ENCODE measurements at places on chromosomes 6 and 20.

GRCh38 chr6:107056796-107057195 lies 28.8 kb downstream of the MTRES1 start:
- no peak for DNase-seq

DNA sequence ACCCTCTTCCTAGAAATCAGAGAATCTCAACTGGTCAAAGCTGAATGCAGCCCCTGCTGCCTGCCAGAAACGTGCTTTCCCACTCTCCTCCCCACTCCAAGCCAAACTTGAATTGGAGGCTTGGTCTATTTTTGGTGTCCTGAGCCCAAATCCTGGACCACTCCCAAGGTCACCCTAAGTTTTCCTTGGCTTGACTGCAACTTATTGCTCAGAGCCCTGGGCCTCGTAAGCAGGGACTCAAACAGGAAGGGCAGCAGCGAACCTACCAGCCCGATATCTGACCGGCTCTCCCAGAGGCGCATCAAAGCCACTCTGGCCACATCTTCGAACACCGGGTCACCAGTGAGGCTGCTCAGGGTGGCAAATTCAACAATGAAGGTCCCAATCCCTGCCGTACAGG lies 12.7 kb downstream of the EDEM2 start:
- no peak for DNase-seq

- no peak for DNase-seq
Measured at GRCh38 chr6:25863360-25863759, 10.7 kb downstream of the SLC17A3 start.

DNA sequence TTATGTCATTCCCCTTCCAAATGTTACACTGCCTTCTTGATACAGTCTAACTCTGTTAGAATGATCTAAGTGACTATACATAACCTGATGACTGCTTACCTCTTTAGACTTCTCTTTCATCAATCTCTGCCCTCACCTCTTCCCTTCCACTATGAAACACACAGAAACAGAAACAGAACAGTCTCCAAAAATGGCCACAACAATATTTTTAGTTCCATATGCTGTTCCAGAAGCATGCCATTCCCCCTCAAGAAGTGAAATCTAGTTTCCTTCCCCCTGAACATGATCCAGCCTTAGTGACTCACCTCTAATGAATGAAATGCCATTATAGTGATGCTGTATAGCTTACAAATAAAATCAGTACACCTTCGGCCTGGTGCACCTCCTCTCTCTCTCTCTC lies 229.3 kb upstream of the TENT5A start:
- no peak for DNase-seq

DNA sequence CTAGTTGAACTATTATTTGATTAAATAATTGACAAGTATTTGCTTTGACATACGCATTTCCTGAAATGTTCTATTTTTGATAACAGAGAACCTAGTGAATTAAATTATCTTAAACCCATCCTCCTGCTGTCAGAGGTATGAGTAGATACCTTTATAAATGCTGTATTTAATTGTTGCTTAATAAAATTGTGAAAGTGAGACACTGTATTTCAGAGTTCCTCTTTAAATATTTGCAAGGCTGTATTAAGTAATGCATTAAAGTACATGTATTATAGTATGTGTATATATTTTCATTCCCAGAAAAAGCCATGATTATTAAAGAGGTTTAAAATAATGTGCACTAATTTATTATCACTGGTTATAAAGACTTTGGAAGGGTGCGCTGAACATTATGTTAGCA lies 483.8 kb downstream of the TFAP2B start:
- DNase-seq, result no peak

GRCh38 chr6:45808917-45809316 lies 206.7 kb downstream of the CLIC5 start:
- no peak for DNase-seq

DNA sequence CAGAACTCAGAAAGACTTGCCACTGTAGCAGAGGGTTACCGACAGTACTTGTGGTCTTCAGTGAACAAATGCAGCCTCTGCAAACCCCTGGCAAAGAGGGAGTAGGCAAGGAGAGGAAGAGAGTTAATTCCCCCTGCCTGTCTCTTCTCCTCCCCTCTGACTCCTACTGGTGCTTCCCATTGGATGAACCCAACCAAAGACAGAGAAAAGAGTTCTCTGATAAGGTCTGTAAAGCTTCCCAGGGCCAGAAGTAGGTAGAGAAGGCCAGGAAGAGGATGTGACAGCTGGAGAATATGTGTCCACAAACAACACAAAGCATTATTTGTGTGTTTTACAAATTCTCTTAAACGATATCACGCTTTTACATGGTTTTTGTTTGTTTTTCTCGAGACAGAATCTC lies 72.8 kb upstream of the SHLD1 start:
- DNase-seq, result no peak

DNA sequence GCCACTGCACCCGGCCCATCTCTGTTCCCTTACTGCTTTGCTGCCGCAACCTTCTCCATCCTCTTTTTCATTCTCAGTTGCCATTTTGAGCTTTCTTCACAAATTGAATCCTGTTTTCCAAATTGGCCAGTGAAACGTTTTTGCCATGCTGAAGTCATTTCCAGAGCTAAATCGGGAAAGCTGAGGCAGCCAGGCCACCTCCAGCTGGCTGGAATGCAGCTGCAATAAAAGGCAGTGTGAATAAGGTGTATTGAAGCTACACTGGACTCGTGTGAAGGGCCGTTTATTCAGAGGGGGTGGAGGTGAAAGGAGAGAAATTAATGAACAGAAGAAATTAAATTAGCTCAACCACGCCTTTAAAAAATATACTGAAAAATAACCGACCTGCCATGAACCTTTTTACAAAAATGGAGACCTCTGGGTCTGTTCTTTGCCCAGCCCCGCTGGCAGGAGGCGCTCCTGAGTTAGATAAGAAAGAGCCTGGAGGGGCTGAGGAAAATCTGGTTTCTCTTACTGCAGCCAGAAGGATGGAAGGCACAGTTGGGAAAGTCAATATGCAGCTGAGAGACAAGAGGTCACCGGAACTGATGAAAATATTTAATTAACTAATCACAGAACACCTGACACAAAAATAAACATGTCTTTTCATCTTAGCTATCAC lies 283.9 kb downstream of the FOXC1 start:
- DNase-seq, result no peak

DNA sequence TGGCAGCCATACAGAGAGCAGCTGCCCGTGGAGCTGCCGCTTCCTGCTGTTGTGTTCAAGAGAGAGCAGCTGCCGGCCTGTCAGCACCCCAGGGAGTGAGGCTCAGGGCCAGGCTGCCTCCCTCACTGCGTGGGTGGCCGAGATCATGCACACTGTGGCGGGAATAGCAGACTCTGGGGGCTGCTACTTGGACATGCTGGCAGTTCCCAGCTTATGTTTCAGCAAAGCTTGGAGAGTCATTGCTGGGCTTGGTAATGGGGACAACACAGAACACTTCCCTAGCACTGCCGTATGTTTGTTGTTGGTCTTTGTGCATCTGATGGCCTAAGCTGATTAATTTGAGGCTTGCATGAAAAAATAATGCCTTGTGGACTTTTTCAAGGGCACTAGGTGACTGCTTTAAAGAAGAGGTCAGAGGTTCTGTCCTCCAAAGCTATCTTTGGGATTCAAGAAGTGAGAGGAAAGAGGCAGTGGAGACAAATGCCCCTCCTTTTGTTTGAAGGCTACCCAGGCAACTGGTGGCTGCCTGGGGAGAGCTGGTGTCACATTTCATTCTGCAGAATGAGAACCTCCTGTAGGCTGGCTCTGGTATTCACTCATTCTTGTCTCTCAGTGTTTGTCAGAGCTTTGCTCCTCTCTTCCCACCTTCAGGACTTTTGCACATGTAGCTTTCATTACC lies 18.8 kb downstream of the MRAP2 start:
- no peak for DNase-seq

GRCh38 chr6:25202504-25202903 lies 76.7 kb upstream of the CARMIL1 start:
- no peak for DNase-seq

DNA sequence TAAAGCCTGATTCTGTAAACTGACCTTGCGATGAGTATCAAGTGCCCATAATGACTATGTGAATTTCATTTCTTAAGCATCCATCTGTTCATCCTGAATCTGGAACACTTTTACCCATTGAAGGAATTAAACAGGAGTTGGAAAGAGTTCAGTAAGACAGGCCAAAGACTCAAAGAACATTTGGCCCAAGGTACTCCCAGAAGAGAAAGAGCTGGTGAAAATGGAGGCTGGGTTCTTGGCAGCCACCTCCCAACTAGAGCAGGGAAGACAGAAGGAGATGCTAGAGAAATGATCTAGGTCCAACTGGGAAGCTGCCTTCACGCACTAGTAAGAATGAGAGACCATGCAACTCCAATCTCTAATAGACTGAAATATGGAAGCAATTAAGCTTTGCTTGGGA lies 290.8 kb upstream of the RNF24 start:
- no peak for DNase-seq

DNA sequence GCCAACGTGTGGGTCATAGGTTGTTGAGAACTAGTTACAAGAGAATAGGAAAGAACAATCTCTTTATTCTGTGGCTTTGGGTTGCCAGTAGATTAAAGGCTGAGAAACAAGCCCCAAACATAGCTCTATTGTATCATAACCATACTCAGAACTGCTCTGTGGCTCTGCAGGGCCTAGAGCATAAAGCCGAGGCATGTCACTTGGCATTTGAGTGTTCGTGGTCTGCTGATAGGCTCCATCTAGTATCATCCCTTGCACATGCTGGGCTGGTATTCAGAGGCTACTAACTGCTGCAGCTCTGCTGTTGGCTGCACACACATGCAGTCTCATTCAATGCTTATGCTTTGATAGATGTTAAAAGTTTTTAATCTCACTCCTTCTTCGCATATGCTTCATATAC lies 157.9 kb downstream of the OGFRL1 start:
- no peak for DNase-seq

DNA sequence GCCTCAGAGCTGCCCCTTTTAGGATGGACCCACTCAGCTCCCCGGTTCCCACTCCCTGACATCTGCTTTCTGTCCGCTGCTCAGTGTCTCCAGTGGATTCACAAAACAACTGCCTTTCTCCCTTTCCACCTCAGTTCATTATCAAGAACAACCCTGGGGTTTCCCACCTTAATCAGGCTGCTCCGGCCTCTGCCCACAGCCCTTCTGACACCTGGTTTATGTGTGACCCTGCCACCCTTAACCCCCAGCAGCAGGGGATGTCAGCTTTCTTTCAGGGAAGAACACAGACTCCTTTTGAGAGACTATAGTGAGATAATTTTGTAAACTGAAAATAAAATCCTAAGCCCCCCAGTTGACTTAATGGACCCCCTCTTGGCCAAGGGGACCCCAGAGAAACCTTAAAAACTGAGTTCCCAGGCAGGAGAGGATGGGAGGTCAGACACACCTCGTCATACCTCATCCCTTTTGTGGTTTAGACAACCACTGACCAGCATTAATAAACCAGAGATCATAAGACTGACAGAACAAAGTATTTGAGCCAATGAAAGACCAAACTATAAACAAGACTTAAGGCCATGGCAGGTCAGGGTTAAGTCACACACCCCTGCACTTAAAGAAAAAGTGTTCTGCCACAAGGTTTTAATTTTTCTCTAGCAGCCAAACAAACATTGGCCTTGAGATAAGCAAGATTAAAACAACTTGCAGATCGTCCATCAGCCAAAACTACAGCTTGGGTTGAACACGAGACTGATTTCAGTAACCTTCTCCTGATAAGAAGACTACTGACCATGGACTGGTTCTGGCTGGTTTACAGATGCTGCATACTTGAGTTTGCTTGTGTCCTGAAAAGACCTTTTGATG lies 42.4 kb upstream of the DDR1 start:
- DNase-seq, result no peak

- no peak for DNase-seq
Measured at GRCh38 chr6:72657407-72658197, 35.7 kb downstream of the KCNQ5 start.

- no peak for DNase-seq
Measured at GRCh38 chr6:35041086-35041861, 99.9 kb downstream of the TCP11 start.

DNA sequence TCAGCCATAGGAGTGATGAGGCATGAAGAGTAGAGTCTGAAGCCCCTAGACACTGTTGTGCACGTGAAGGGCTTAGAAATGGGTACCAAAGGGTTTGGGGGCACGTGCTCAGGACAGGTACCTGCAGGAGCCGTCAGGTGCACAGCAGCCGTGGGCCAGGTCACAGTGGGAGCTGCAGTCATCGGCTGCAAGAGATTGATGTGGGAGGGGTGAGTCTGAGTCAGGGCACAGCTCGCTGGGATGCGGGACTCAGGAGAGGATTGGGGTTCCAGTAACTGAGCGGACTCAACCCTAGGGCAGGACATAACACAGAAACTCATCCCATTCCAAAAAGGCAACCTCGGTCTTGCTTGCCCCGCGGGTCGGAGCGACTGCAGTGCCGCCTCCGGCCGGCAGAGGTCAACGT lies 1.1 kb downstream of the DLK2 start:
- no peak for DNase-seq

- DNase-seq, result no peak
Measured at GRCh38 chr6:31042806-31043205, 32.5 kb downstream of the MUC22 start.

DNA sequence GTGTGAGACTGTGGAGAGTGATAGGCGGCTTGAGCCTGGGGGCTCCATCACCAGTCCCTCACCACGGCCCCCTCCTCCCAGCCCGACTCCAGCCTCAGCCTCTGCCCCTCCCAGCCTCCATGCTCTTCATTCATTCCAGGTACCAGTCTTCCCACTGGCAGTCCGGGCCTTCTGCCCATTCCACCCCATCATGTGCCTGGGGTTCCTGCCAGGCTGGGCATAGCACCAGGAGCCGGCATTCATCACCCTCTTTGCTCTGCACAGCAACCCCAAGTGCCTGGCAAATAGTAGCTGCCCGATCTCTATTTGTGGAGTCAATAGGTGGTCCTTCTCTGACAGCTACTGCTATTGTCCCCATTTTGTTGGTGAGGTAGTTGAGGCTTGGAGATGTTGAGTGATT lies 39.6 kb upstream of the GTSF1L start:
- no peak for DNase-seq

DNA sequence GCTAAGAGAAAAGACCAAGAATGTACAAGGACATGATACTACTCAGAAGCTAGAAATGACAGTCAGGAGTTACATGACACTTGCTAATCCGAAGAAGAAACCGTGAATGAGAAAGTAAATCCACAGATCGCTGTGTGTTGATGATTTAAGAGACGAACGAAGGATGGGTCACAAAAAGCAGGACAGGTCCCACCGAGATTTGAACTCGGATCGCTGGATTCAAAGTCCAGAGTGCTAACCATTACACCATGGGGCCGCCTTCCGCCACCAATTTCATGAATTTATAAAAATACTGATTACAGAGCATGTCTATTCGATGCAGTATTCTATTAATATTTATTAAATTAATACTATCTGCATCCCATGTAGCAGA lies 54.0 kb upstream of the BTN3A2 start:
- DNase-seq, result no peak
